ENCODE measurements at places on chromosomes 13 and 19.

DNA sequence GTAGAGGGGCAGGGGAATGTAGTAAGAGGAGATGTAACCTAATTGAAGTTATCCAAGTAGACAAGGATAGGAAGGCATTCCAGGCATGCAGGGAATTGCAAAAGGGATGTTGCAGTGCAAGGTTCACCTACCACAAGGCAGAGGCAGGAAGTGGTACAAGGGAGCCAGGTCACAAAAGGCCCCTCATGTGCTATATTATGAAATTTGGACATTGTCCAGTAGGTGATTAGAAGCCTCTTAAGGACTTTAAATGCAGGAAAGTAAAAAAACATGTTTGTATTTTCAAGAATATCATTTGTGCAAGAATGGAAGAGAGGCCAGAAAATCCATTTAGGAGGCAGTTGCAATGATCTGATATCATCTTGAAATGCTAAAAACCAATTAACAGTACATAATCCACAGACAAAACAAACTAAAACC, 111.4 kb downstream of the FRY start:
- DNase-seq, result no peak

GRCh38 chr13:21147827-21148226, 28.5 kb downstream of the SKA3 start:
- DNase-seq, result no peak

DNA sequence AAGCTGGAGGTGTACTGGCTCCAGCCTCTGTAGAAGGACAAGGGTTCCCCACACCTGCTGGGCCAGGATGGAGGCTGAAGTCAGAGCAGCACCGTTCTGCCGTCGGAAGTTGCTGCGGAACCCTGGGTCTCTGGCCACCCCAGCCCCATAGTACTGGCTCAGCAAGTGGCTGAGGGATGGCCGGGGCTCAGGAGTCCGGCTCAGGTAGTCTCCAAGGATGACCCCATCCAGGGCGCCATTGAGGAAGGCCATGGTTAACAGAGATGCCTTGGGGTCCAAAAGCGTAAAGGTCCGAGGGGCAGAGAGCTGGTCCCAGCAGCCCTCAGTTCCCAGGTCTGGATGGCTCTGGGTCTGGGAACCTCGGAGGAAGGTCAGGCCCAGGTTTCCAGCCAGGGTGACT, 3.7 kb downstream of the PGLYRP2 start:
- DNase-seq, result no peak

DNA sequence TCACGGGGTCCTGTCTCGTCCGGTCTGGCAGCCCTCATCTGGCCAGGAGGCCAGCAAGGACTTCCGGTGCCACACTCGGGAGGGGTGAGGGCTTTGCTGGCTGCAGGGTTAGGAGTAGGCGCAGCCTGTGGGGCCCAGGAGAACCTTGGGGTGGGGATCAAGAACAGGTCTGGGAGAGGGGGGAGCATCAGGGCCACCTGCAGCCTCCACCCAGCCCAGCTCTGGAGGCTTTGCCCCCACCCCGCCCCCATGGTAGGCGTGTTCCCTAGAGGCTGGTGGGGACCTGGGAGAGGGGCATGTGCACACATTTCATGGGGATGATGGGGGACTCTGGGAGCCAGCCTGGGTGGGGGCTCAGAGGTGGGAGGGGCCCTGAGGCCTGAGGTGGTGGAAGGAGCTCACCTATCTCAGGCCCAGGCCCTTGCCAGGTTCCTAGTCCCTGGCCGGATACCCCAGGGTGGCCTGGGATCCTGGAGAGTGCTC, 23.3 kb downstream of the WTIP start:
- no peak for DNase-seq

DNA sequence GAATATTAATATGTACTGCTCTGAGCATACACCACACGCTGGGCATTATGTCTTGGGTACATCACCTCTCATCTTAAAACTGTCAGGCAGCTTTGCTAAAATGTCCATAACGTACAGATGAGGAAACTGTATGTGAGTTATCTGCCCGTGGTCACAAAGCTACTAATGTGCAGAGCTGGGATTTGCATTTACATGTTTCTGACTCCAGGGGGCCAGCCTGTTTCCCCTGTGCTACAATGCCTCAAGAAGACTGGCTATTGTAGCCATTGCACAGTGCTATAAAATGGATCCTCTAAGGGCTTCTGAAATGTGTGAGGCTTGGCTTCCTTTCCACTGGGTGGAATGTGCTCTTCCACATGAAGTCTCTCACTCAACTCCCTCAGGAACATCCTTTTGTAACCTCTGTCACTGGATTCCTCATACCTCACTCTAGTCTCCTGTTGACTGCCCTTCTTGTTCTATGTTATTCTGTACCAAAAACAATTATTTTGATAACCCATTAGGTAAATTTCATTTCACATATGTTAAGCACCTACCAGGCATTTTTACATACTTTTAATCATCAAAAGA, 95.6 kb upstream of the HTR2A start:
- no peak for DNase-seq

GRCh38 chr13:39201180-39201579, 162.9 kb downstream of the NHLRC3 start:
- DNase-seq, result peak; percentile 21

GRCh38 chr19:51026554-51026831, at the start of gene KLK11:
TSS of gene KLK11 (minus strand) at chr19:51026616. CDS start at chr19:51025631, 985 bp downstream.
- DNase-seq, result no peak

- no peak for DNase-seq
These were observed 24.6 kb upstream of the CLDN10 start for GRCh38 chr13:95527955-95528354.

DNA sequence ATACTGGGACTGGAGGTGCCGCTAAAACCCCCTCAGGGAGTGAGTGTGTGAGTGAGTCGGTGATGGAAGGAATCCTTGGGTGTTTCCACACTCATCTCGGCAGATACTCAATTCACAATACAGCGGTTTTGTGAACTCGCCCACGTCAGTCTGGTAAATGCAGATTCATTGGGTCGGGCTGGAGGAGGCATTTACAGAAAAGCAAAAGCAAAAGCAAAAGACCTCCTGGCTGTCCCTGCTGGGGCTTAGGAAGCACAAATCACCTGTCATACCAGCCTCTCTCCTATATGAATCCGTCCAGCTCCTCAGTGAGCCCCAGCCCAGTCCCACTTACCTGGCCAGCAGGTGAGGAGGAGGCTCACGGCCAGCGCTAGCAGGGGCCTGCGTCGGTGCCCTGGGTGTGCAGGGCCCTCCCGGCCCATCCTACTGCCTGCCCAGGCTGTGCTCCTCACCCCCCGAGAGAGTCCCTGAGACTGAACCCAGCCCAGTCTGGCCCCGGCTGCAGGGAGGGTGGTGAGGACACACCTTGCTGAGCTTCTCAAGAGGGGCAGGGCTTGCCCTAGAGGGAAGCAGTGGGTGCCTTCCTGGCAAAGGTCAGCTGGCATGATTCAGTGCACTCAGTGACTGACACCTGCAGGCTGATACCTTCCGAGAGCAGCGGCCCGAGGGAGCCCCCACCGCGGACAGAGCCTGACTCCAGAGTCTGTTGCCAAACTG, at the start of gene MUC16:
MUC16 (minus strand) TSS at position 475 of the 717 bp plus-strand sequence.
- no peak for DNase-seq
